ENCODE measurements at places on chromosomes 12 and 14.

DNA sequence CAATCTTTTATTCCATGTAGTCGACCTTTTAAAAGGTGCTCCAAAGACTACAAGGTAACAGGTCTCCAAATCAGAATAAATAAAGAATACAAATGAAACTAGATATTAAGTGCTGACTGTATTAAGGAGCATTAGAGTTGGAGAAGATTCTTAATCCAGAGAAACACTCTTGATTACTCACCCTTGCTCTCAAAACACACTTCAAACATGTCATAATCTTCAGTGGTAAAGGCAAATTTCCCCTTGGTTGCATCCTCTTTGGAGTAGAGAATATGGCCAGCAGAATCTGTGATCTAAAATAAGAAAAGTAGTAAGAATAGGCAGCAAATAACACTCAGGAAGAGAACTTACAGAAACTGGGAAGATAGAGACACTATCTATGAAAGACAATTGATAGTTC lies 24.6 kb downstream of the TMED10 start:
- no peak for DNase-seq

DNA sequence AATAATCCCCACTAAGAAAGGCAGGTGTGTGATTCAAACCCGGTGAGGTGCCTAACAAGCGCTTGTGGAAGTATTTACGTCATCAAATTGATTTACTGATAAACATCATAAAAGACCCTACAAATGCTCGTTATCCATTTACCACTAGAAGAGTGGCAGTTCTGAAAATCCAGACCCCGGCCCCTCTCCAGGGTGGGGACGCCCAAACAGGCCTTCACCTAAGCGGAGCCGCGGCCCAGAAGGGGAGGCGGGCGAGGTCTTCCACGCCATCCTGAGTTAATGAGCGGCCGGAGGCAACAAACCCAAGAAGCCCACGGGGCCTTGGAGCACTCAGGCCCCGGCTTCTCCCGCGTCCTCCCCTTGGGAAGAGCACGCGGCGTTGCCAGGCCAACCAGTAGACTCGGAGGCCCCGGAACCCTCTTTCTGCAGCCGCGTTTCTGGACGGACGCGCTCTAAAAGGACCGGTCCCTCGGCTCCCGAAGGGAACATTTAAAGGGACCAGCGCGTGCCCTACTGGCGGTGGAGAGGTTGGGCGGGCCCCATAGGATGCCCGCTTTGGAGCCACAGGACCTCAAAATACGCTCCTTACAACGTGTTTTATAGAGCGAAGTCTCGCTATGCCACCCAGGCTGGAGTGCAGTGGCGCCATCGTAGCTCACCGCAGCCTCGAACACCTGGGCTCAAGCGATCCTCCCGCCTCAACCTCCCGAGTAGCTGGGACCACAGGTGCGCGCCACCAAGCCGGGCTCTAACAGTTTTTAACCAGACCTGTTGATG lies 3.5 kb downstream of the PTPN21 start:
- peak; percentile 72 for DNase-seq

- no peak for DNase-seq
Observed at GRCh38 chr14:52879958-52880357, 70.9 kb downstream of the FERMT2 start.

DNA sequence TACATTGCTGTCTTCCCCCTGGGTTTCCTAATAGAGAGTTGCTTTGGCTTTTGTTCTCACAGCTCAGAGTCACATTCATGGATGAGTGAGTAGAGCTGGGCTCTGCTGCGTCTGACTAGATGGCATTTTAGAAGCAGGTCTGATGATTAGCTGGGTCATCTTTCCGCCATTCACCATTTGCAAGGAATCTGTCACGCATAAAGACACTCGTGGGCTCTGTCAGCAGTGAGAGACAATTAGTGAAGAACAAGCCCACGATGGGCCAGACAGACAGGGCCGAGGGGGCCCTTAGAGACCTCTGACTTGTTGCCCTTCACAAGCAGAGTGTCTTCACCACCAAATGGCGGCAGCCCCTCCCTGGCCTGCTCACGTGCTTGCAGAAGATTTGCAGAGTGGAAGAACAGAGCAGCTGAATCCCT lies 175.0 kb downstream of the CRADD start:
- no peak for DNase-seq

DNA sequence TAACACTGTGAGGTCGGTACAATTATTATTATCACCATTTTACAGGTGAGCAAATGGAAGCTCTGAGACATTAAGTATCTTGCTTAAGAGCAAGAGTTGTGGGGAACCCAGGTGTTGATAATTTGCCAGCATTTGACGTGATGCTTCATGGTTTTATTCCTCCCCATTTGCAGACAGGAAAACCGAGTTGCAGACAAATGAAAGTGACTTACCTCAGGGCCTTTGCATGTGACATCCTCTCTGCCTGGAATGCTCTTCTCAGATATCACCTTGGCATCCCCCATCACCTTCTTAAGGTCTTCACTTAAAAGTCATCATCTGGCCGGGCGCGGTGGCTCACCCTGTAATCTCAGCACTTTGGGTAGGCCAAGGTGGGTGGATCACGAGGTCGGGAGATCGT lies 21.0 kb upstream of the P2RX7 start:
- DNase-seq = no peak

GRCh38 chr12:116318576-116319232 lies 41.2 kb upstream of the MED13L start:
- no peak for DNase-seq

GRCh38 chr12:91988086-91988923 lies 157.3 kb downstream of the BTG1 start:
- DNase-seq = no peak

- no peak for DNase-seq
Observed at GRCh38 chr14:64444140-64444539, 21.2 kb upstream of the AKAP5 start.

DNA sequence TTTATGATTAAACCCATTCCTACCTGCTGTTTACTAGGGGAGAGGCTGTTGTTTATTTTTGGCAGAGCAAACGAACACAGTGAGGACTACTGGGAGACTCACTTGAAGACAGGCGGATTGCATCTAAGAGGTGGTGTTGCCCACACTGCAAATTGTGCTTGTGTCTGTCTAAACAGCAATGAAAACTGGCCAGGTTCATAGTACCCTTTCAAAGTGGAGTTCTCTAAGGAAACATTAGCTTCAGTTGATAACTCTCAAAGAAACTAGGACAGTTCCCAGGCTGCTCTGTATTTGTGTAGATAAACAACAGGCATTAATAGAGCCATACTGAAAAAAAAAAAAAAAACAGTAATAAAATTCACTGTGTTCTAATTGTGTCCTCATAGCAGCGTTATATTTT lies 466.0 kb upstream of the RGS6 start:
- no peak for DNase-seq

DNA sequence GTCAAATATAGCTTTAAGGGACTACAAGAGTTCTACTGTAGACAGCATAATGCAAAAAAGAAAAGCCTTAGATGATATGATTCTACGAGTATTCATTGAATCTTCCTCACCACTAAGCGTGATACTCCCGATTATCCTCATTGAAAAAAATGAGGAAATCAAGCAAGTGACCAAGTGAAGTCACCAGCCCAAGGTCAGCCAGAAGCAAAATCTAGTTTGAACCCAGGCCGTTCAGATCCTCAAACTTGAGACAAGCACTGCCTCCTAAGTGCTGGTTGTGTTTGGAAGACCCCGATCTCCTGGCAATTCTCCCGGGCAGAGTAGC lies 845 bp downstream of the GIT2 start:
- DNase-seq = no peak

DNA sequence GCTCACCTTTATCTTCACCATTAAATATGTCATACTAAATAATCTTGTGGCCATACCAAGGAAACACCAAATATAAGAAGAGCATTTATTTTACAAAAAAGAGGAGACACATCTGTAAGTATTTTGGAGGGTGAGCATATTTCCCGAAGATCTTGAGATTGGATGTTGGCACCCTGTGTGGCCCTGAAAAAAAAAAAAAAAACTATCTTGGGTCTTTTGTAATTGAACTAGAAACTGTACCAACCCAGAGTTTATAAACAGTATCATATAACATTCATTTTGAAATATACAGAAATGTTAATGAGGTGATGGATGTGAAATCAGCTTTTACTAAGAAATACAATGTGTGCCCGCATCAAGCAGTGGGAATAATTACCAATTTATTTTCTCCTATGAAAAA lies 104.0 kb upstream of the FRMD6 start:
- no peak for DNase-seq

GRCh38 chr14:76336876-76337275 lies 39.1 kb upstream of the ESRRB start:
- DNase-seq = no peak

GRCh38 chr12:49108958-49109404 lies 1.7 kb downstream of the LMBR1L start:
- DNase-seq = no peak

- no peak for DNase-seq
Observed at GRCh38 chr12:119808441-119808840, 68.7 kb downstream of the CIT start.

DNA sequence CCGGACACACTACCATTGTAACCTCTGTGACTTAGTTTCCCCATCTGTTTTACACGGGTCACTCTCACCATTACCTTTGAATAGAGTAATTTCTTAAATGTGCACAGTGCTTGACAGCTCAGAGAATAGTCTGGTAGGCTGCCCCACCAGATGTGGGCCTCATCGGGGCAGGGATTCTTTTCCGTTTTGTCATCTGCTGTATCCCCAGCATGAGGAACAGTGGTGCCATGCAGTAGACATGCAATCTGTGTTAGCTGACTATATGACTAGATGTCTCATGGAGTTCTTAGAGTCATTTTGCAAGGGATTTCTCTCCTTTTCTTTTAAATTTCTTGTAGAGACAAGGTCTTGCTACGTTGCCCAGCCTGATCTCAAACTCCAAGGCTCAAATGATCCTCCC lies 44.9 kb upstream of the PLEKHG3 start:
- DNase-seq = no peak

DNA sequence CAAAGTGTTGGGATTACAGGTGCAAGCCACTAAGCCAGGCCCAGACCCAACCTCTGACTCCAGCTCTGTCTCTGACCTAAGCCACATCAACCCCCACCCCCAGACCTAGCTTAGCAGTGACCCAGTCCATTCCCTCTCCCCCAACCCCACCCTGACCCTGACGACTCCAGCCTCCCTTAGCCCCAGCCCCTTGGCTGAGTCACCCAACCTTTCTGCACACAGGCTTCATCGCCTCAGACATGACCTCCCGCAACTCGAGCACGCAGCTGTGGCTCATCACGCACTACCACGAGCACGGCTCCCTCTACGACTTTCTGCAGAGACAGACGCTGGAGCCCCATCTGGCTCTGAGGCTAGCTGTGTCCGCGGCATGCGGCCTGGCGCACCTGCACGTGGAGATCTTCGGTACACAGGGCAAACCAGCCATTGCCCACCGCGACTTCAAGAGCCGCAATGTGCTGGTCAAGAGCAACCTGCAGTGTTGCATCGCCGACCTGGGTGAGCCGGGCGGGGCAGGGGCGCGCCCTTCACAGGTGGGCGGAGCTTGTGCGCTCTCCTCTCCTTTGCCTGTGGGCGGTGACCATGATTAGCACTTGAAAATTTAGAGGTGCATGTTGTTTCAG lies 7.8 kb downstream of the ACVRL1 start:
- no peak for DNase-seq

DNA sequence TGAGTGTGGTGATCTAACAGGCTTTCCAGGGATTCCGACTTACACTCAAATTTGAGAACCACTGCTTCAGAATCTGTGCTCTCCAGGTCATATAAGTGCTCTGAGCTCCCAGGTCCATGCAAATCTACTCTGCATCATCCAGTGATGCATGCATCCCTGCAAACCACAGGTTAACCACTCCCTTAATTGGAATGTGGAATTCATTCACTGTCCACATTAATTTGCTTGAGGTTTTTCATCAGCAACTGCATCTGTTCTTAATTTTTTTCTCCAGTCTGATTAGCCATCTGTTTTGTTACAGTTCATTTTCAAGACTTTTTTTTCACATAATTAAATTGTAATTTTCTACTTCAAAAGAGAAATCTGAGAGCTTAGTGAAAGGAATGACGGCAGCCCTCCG lies 43.4 kb upstream of the RIN3 start:
- DNase-seq = no peak

GRCh38 chr14:71659159-71659558 lies 273.1 kb upstream of the RGS6 start:
- no peak for DNase-seq

- no peak for DNase-seq
Observed at GRCh38 chr12:27967551-27968054, 4.9 kb downstream of the PTHLH start.

GRCh38 chr14:58401587-58401986 lies 5.9 kb downstream of the TOMM20L start:
- DNase-seq = no peak

GRCh38 chr12:106757623-106758348 lies 16.7 kb upstream of the RIC8B start:
- DNase-seq = no peak

GRCh38 chr12:1320021-1320420 lies 274.4 kb downstream of the FBXL14 start:
- no peak for DNase-seq

DNA sequence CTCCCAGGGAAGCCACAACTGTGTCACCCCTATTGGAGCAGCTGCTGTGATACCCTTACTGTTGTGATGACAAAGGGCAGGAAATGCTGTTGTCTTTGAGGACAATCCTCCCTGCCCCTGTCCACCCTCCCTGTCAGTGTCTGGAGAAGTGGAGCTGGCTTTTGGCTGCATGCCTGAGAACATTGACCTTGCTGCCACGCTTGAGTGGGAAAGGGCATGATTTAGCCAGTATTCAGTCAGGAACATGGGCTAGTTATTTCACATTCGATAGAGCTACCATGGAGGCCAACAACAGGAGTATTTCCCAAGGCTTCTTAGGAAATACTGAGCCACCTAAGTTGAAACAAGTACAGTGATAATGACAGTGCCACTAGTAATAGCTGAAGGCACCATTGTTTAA lies 59.4 kb downstream of the MYRFL start:
- DNase-seq = no peak

GRCh38 chr12:52156757-52157565 lies 34.9 kb downstream of the KRT80 start:
- peak; percentile 77 for DNase-seq

All from activated naive CD8-positive, alpha-beta T cell treated with anti-CD3 and anti-CD28 coated beads, Interleukin-2, amount 50 U/mL, for 24 hours (primary cell).